ENCODE measurements at places on chromosomes 16 and 17.

GRCh38 chr17:49117587-49118230 lies 14.9 kb upstream of the B4GALNT2 start:
- no peak for DNase-seq

DNA sequence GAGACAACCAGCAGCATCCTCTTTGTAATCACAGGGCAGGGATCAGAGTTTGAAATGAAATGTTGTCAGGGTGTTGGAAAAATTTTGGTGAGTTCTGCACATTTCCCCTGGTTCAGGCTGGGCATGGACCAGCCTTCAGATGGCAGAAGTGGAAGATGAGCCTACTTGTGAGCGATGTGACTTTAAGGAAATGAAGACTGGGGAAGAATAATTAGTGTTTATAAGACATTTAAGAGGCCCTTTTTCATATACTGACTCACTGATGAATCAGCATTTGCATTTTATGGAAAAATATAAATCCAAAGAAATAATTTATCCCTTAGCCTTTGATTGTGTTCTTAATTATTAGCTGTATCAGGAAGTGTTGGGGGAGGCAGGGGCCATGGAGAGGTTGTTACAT lies 20.9 kb downstream of the GPR179 start:
- no peak for DNase-seq

- no peak for DNase-seq
These were observed 20.2 kb downstream of the CDIPT start for GRCh38 chr16:29842732-29843346.

GRCh38 chr17:80146121-80147034 lies 550 bp downstream of the EIF4A3 start:
- DNase-seq, result peak; percentile 26

GRCh38 chr17:5237541-5238016 lies 2.9 kb upstream of the SCIMP start:
- DNase-seq, result peak; percentile 19

GRCh38 chr16:3754081-3754703 lies 36.9 kb upstream of the TRAP1 start:
- no peak for DNase-seq

- DNase-seq, result no peak
These were observed 14.0 kb downstream of the ANKRD11 start for GRCh38 chr16:89476379-89476778.

- no peak for DNase-seq
These were observed 3.0 kb upstream of the SLC6A4 start for GRCh38 chr17:30238387-30239088.

- no peak for DNase-seq
These were observed 619 bp downstream of the CACNB1 start for GRCh38 chr17:39196808-39197291.

- DNase-seq, result no peak
These were observed 60.4 kb downstream of the STH start for GRCh38 chr17:46059486-46059885.

- no peak for DNase-seq
These were observed 7.1 kb upstream of the ATXN7L3 start for GRCh38 chr17:44206825-44207155.

- DNase-seq, result no peak
These were observed 18.9 kb downstream of the C17orf75 start for GRCh38 chr17:32323046-32323445.

DNA sequence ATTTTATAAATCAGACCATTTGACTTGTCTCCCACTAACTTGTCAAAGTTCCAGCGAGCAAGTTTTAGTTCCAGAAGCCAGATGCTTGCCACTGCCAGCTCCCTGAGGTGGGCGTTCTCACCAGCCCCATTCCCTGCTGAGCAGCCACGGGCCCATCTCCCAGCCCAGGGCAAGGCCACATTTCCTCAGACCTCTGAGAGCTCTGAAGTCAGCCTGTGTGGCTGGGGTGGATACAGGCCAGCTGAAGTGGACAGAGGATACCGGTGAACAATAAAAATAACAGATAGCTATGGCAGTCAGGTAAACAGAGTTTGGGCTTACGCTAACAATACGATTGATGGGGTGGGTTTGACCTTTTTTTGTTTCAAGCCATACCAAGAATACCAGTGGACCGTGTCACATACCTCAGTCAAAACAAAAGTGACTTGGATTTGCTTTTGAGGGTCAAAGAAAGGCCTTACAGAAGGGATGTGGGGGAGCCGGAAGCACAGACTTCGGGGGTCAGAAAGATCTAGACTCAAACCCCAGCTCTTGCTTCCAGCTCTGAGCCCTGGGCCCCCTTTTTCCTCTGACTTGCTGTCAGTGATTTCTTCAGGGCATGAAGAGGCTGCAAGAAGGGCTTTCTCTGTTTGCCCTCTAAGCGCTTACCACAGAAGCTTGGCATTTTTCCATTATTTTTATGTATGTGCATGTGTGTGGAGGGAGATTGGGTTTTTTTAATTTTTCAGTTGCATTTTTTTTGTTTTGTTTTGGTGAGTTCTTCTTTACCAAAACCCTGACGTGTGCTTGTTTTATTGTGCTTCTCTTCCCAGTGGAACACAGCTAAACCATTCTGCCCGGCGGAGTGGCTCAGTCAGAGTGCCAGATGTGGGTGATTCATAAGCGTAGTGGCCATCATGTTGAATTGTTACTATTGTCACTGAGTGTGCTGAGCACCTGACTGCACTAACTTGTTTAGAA lies 109.9 kb downstream of the GNAO1 start:
- DNase-seq, result no peak

- DNase-seq, result no peak
These were observed 6.9 kb downstream of the DOK4 start for GRCh38 chr16:57479205-57479975.

GRCh38 chr17:12769981-12770380 lies 19.3 kb upstream of the ARHGAP44 start:
- no peak for DNase-seq

GRCh38 chr16:74592847-74593246 lies 14.1 kb downstream of the GLG1 start:
- DNase-seq, result no peak

GRCh38 chr17:43628089-43628650 lies 33.6 kb downstream of the MEOX1 start:
- DNase-seq, result no peak

DNA sequence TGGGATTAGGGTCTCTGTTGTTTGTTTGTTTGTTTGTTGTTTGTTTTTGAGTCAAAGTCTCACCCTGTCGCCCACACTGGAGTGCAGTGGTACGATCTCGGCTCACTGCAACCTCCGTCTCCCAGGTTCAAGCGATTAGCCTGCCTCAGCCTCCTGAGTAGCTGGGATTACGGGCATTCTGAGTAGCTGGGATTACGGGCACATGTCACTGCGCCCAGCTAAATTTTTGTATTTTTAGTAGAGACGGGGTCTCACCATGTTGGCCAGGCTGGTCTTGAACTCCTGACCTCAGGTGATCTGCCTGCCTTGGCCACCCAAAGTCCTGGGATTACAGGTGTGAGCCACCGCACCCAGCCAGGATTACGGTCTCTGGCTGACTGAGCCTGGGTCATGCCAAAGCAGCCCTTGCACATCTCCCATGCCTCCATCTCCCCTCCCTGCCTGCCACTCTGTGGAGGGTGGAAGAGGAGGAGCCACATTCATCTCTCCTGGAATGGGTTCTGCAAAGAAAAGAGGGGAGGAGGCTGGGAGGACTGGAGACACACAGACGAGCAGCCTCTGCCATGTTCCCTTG lies 59.2 kb downstream of the BEAN1 start:
- no peak for DNase-seq

DNA sequence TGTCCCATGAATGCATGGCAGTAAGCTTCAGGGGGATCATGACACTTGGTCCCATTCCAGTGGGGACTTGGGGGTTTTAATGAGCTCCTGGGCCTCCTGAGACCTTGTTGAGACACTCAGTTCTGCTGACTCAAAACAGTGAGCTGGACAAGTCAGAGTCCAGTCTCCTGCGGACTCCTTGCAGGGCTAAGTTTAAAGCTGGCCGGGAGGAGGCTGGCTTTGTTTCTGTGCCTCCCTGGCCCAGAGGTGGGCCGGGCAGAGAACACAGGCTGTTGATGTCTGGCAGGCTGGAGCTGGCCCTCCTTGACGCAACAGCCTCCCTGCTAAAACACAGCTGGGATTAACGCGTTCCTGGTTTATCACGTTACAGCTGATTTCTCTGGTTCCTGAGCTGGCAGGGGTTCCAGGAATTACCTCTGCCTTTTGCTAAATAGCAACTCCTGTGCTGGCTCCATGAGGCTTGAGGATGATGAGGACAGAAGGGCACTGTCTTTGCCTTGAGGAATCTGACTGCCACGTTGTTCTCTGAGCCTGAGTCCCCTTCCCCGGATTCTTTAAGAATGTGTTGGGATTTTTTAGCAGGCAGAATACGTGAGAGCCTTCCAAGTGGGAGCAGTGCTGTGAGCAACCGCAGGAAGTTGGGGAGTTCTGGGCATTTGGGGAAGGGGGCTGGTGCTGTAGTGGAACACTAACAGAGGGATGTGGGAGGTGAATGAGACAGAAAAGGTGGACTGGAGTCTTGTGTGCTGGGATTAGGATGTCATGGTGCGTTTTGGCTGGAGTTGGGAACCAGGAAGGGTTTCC lies 2.0 kb downstream of the GPT2 start:
- no peak for DNase-seq

DNA sequence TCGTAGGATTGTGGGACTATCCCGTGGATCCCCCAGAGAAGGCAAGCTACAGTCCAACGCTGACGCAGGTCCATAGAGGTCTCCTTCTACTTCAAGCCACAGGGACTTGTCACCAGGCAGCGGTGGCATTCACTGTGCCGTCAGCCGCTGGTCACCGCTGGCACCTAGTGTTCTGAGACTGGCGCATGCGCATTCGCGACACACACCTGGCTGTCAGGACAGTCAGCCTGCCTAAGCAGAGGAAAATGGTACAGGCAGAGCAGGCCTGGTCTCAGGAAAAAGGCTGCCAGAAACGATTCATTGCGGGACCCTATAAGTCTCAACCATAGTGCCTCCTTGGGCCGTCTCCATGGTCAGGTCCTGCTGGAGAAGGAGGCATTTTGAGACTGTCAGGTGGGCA lies 138.0 kb upstream of the WSB1 start:
- no peak for DNase-seq

DNA sequence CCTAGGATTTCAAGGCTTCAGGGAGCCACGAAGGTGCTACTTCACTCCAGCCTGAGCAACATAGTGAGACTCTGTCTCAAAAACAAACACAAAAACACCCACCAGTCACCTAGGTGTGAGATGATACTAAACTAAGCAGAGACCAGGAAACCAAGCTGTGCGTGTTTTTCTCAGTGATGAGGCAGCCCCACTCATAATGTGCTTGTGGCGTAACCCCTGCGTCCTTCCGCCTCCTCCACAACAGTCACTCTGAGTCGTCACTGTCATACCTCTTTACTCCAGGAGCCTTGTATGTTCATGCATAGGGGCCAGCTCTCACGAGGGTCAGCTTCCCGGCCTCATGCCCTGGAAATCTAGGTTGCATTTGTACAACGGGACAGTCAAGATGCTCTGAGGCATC lies 31.1 kb upstream of the SLC47A1 start:
- DNase-seq, result no peak

- no peak for DNase-seq
These were observed 4.1 kb downstream of the RARA start for GRCh38 chr17:40312893-40313667.

DNA sequence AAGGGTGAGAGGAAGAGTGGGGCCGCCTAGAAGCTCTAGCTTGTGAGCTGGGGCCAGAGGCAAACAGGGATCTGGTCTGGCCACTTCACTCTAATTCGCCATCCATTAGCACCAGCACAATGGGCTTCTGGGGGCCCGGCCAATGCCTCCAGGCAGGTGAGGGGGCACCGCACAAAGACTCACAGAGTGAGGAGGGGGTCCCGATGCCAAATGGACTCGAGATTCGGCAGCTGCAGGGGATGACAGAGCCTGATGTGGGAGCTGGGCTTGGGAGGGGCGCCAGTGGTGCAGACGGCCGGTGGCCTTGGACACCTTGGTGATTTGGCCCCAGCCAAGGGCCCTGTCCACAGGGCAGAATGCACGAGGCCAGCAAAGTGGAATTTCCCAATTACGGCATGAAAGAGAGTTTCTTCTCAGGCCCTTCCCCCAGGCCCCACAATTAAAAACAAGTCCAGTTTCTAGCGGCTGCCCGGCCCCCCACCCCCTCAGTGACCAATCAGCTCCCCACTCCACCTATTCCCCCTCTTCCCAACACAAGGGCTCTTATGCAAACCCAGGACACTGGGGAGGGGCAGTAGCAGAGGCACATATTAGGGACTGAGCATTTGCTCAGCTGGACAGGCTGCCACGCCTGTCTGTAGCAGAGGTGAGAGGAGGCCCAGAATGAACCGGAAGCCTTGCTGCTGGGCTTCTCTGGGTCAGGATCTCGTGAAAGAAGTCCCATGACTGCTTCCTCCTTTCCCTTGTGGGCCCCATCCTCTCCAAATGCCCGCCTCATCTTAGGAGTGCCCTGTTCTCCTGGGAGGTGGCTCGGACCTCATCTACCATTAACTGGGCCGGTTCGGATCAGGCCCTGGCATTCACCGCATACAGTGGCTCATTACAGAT lies 39.4 kb upstream of the MTSS2 start:
- DNase-seq, result no peak

DNA sequence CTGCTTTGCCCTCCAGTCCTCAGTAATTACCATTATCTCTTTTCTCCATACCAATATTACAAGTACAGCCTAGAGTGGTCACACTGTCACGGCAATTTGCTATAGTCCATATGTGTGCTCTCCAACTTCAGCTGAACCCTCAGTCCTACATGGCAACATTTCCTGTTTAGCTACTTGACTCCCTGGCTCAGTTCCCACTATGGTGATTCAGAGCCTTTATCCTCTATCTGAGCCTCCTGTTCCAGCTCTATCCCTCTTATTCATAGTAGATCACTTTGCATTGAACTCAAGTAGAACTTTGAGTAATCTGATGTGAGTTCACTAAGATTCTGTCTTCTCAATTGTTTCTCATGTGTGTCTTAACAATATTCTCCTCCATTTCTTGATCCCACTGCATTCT lies 43.7 kb upstream of the GOSR1 start:
- DNase-seq, result peak; percentile 95

DNA sequence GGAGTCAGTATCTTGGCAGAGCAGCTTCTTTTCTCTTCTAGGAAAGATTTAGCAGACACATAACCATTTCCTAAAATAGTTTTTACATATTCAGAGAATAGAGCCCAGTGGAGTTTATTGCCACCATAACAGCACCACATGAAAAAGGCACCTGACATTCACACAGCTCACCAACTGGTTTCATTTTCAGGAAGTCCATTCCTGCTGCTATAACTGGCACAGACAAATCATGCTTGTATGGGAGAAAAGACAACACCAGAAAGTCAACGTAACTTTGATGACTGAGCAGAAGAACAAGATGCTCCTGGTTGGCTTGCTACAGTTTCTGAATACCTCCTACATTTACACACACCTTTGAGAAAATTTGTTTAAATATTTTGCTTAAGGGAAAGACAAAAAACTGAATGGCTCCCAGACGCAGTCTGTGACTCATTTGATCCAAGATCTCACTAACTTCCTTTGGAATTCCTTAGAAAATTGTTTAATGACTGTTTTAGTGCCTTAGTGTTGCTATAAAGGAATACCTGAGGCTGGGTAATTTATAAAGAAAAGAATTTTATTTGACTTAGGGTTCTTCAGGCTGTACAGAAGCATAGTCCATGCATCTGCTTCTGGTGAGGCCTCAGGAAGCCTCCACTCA lies 1380.6 kb downstream of the CDH8 start:
- no peak for DNase-seq

- DNase-seq, result no peak
These were observed 268.0 kb upstream of the TNRC6C start for GRCh38 chr17:77690271-77691161.

GRCh38 chr16:62135446-62135845 lies 99.2 kb upstream of the CDH8 start:
- no peak for DNase-seq
